ENCODE measurements at places on chromosomes 12 and 14.

DNA sequence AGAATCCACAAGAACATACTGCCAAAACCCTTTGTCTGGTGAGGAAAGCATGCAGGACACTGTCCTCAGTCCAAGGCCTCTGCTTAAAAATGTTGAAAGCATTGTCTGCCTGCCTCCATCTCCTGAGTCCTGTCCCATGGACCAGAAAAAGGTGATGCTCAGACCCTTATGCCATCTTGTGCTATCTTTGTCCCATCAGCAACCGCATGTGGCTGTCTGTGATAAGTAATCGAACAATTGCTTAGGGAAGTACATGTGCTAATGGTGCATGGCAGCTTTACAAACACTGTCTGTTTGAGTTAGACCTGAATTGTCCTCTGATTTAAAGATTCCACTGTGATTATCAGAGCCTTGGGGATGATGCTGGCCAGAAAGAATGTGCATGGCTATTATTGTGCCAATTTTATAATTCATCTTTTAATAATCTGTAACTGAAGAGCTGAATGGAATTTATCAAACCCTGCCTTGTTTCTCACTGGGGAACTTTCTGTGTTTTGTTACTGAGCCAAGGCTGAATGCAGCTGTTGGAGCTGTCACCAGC, 177.5 kb downstream of the DACT1 start:
- DNase-seq: no peak

- no peak for DNase-seq
These were observed 56.6 kb downstream of the TTC9 start for GRCh38 chr14:70698288-70698687.

DNA sequence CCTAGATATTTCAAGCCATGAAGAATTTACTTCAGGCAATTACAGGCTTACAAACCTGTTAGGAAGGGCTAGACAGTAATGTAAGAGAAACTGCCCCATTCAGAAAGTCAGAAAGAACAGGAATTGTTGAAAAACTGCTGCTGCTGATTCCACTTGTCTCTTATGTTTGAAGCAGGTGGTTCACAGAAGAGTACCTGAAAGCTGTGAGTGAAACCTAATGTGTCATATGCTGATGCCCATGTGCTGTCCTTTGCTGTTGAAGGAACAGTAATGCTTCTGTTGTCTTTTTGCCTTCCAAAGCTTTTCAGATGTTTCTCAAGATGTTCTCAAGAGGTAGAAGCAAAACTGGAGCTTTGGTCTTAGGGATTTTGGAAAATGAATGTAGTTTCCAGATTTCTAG, 39.0 kb downstream of the MNAT1 start:
- no peak for DNase-seq

DNA sequence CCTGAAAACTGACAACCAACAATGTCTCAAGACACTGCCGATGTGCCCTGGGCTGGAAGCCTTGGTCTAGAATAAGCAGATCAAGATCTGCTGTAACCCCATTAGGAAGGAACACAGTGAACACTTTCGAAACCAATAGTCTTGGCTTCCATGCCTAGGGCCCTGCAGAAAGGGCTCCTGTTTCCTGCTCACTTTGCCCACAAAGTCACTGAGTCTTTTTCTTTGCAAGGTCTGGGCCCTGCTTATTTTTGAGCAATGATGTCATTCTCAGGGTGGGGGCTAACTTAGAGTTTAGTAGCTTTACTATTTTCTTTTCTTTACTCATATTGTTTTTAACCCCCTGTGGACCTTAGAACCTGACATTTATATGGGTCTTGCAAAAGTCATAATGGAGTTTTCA, 704.2 kb upstream of the TMEM132C start:
- no peak for DNase-seq

DNA sequence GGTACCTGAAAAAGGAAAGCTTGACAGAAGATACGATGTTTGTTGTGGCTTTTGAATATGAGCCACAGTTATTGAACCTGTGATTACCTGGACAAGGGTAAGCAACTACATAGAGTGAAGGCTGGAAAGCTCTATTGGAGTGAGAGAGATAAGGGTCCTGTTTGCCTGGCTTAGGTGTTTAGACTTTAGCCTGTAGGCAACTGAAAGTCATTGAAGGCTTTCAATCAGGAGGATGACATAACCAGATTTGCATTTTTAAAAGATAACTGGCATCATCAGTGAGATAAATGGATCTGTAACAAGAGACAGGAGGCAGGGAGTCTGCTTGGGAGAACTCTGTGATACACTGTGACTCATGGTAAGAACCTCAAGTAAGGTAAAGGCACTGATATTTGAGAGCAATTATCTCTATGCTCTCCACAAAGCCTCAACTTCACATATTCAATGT, 128.9 kb upstream of the SOX5 start:
- DNase-seq: no peak

DNA sequence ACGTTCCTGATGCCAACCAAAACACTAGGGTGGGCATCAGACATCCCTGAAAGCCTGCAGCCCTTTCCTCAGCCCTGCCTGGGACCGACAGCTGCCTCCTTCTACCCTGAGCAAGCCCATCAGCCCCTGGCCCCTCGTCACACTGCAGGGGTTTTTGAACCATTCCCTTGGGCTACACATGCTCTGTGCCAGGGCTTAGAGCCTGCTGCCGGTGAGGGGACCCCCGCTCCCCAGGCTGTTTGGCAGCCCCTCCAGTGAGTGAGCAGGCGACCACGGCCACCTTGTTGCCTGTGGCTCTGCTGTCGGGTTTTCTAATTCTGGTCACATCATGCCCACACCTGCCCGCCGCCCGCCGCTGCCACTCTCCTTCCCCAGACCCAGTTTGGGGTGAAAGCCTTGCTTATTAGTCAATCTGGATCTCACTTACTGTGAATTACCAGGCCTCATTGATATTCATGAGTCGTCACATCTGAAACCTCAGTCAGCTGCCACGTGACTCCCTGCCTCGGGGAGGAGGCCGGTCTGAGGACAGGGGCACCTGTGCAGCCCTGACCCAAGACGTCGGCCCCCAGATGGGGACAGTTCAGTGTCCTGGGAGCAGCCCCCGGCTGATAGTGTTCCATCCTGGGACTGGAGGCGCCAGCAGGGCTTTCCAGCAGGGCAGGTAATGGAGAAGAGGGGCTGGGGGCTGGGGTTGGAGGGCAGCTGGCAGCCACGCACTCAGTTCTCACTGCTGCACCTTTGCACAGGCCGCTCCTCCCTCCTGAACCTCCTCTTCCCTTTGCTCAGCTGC, 163.0 kb downstream of the RBM19 start:
- DNase-seq: no peak

DNA sequence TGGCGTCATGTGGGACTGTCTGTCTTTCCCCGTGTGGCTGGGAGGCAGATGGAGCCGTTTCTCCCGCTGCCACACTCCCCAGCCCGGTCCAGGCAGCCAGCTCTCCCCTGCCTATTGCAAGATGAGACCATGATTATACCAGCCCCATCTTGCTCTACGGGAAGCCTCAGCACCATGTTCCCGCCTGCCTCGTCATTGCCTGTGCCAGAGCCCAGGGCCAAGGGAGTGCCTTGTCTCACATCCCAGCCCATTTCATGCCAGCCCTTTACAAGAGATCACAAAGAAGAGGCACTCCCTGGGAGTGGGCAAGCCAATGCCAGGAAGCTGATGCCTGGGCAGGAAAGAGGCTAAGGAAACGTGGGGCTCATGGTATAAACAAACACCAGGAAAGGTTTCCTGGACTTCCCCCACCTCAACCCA, 23.9 kb downstream of the GPR68 start:
- DNase-seq: no peak

DNA sequence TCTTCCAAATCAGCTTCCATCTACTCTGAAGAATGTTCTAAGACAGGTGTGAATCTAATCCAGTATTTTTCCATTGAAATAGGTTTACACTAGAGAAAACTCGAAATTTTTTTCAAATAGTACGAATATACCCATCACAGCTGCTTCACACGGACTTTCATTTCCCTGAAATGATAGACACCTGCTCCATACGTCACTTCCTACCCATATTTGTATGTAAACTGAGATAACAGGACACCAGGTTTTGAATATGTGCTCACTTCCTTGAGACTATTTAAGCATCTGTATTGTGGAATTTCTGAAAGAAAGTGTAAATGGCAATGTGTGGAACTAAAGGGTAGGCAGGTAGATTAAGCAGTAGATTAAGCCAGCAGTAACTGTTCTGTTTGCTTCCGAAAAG, 13.4 kb upstream of the ITPR2 start:
- DNase-seq: no peak

DNA sequence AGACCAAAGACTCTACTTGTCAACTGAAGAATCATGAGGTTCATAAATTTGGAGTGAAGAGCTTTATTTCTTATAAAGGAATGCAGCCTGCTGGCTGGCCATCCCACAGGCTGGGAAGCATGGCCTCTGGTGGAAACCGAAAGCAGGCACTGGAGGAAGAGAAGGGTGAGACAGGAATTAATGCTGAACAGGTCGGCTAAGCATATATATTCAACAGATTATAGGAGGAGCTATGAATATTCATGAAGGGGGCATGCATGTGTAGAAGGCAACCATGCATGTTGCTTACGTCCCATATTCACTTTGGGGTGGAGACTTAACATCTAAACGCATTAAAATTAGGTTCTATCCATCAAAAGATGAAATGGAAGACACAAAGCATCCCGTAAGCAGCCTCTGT, 20.6 kb upstream of the RGS6 start:
- no peak for DNase-seq

GRCh38 chr12:131989021-131989420, 39.3 kb downstream of the EP400 start:
- DNase-seq: no peak

GRCh38 chr12:107436376-107436775, 249.2 kb upstream of the PWP1 start:
- no peak for DNase-seq

GRCh38 chr12:68772714-68773113, 26.7 kb downstream of the SLC35E3 start:
- DNase-seq: no peak

DNA sequence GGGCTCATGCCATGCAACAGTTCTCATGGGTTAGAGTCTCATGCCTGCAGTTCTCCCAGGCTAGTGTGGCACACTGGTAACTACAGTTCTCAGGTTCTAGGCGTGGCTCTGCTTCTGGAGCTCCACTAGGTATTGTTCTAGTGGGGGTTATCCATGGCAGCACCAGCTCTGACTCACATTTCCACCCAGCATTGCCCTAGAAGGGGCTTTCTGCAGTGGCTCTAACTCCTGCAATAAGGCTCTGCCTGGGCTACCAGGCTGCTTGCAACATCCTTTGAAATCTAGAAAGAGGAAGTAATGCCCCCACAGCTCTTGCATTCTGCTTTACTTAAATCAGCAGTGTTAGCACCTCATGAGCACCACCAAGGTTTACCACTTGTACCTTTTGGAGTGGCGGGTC, 220.3 kb upstream of the ARID2 start:
- DNase-seq: no peak

GRCh38 chr12:17278946-17279345, 673.0 kb upstream of the LMO3 start:
- no peak for DNase-seq

GRCh38 chr14:76050797-76051392, 65.3 kb downstream of the IFT43 start:
- DNase-seq: peak; percentile 9

DNA sequence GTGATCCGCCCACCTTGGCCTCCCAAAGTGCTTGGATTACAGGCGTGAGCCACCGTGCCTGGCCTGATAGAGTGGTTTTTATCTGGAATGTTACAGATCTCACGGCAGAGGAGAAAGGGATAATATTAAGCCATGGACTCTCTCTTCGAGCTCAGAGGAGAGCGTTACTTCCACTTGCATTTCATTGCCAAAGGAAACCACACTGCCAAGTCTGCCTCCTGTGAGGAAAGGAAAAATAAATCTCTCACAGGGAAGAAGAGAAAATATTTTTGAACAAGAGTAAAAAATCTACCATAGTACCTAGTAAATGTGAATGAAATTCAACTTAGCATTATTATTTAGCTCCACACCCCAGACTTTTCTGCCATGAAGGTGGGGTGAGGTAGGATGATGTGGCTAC, 319.2 kb upstream of the PRICKLE1 start:
- DNase-seq: no peak

DNA sequence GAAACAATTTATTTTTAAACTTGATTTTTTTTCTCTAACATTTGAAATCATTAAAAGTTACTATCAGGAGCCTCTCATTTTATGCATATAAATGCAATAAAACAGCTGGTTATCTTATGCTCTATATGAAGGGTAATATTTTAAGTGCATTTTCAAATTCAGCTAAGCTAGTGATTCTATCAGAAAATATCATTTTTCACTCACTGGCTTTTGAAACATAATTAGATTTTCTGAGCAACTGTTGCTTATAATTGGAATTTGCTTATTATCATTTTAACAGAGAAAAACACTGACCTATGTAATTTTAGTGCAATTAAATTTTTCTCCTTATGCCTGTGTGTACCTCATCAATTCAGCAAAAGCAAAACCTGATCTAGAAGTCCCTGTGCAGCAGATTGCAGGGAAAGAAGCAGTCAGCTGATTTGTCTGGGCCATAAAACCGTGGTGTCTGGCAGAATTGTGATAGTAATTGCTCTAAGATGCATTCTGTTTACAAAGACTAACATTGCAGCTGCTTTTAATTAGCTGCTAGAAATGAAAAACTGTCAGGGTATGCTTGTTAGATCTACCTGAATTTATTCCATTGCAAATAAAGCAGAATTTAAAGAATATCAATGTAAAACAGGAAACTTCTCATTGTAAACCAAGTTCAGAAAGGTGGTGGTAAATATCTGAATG, 75.0 kb downstream of the BICD1 start:
- no peak for DNase-seq

DNA sequence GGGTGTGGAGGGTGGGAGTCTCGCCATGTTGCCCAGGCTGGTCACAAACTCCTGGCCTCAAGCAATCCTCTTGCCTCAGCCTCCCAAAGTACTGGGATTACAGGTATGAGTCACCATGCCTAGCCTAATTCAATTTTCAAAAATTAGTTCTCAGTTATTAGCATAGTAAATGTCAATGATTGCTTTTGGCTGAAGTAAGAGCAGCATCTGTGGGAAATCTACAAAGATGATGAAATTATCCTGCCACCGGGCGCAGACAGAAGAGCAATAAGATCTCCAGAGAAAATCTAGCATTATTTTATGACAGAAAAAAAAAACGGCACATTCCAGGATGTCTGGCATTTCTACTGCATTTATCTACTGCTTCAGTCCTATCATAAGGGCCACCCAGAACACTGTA, 97.9 kb upstream of the DAAM1 start:
- DNase-seq: no peak

Measured in stimulated activated CD4-positive, alpha-beta T cell treated with anti-CD3 and anti-CD28 coated beads, TNF-alpha, amount 100 ng/mL, for 1 hour (primary cell).